ENCODE measurements at places on chromosomes 7 and 10.
A peak's percentile ranks its signal among the peaks of the same experiment; 100 is the strongest.

GRCh38 chr10:52703898-52704297, 68.7 kb downstream of the MBL2 start:
- no peak for DNase-seq

DNA sequence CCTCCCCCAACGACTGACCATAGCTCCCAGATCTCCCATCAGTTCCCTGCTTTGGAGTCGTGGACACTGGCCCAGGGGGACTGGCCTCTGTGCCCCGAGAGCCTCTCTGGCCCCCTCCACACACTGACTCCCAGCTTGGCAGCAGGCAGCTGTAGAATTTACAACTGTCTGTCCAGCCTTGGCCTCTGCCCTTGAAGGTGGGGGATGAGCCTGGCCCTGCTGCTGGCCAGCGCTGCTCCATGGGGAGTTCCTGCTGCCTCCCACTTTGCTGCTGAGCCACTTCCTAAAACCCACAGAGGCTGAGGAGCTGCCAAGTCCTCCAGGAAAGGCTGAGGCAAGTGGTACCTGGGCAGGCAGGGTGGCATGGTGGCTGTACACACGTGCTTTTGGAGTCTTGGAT, 147.1 kb downstream of the WDR11 start:
- no peak for DNase-seq

- no peak for DNase-seq
These were observed 110.6 kb downstream of the TACC2 start for GRCh38 chr10:122099562-122099961.

DNA sequence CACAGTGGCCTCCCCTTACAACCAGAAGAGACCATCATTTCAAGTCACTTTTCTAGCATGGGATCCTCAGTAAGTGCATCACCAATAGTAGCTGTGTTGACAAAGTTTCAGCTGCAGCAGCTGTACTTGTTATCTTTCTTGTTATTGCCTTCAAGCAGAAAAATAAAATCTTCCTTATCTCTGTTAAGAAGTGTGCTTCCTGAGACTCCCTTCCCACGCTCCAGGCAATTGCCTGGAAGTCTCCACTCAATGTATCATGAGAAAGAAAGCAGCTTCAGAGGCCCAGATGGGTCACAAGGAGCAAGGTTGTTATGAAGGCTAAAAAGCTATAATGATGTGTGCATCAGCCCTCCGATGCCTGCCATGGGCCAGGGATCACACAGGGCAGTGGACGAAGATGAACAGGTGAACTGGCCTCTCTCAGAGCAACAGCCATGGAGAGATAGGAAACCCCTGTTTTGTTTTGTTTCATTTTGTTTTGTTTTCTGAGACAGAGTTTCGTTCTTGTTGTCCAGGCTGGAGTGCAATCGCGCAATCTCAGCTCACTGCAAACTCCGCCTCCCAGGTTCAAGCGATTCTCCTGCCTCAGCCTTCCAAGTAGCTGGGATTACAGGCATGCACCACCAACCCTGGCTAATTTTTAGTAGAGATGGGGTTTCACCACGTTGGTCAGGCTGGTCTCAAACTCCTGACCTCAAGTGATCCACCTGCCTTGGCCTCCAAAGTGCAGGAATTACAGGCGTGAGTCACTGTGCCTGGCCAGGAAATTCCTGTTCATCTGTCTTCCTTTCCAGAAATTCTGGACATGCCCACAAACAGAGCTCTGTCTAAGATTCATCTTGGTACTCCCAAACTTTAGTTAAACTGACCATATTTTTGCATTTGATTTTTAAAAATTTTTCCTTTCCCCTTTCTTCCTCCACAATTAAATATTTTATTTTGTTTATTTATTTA, 340.5 kb downstream of the TNS3 start:
- no peak for DNase-seq

DNA sequence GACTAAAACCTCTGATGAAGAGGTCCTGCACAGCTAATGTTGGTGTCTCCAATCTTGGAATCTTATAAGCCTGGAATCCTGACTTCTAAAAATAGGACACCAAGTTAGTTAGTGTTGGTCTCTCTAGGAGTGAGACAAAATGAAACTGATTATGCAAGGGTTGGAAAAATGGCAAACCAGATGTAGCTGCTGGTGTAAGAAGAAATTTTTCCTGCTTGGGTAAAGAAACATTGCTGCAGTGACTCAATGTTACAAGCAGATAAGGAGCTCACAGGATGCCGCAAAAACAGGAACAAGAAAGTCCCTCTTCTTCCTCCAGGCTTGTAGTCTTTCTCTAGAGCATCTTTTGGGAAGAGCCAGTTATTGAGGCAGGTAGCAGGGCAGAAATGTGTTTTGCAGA, 449.0 kb downstream of the ETV1 start:
- no peak for DNase-seq

DNA sequence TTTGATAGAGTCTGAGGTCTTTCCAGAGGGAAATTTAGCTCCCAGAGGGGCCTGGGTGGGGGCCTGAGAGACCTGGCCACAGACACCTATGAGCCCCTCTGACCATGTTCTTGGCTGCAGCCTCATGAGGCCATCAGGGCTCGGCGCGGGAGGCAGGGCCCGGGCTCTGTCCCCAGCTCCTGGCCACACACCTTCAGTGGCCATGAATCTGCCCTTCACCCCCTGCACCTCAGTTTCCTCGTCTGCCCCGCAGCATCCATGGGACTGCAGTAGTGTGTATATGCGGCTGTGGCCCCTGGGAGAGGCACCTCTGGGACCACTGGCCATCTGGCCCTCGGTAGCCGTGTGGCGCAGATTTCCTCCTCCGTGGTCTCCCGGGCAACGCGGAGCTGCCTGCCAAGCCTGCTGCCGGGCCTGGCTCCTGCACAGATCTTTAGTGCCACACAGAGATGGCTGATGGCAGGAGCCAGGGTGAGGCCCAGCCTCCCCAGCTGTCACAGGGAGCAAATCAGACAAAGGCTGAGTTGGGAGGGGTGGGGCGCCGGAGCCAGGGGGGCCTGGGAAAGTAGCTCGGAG, 23.6 kb upstream of the ADCYAP1R1 start:
- DNase-seq, result no peak

GRCh38 chr7:129354428-129355157, 79.6 kb upstream of the STRIP2 start:
- DNase-seq, result no peak

GRCh38 chr7:1058821-1059199, 14.5 kb downstream of the GPR146 start:
- DNase-seq, result peak; percentile 37

DNA sequence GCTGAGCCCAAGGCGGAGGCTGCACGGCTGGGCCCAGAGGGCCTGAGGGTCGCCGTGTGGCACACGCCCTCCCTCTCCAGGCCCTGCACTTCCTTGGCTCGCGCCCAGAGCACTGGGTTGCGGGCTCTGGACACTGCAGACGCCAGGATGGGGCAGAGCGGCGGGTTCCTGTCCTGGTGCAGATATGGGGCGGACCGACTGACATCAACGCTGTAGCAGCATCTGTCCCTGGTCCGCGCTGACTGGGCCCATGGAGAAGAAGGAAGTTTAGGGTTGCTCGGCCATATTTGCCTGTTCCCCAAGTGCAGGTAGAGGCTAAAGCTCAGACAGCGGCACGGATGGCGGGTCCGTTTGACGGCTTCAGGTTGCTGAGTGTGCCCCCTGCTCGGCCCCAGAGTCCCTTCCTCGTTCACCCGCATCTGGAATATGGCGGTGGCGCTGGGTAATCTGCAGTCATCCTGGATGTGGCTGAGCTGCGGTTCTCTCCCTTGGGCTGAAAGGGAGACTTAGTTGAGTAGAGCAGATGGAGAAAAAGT, 116.1 kb downstream of the OR13A1 start:
- no peak for DNase-seq

DNA sequence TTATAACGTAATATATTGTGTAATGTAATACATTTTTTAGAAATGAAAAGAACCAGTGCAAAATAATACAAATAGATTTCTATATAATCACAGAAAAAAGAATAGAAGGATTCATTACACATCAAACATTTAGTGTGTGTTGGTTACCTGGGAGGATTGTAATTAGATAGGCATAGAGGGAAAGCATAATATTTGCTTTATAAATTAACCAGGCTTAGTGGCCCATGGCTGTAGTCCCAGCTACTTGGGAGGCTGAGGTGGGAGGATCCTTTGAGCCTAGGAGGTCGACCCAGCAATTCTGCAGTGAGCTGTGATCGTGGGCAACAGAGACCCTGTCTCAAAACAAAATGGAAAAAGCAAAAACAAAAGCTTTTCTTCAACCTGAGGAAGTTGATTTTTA, 5.0 kb upstream of the CNOT4 start:
- no peak for DNase-seq

DNA sequence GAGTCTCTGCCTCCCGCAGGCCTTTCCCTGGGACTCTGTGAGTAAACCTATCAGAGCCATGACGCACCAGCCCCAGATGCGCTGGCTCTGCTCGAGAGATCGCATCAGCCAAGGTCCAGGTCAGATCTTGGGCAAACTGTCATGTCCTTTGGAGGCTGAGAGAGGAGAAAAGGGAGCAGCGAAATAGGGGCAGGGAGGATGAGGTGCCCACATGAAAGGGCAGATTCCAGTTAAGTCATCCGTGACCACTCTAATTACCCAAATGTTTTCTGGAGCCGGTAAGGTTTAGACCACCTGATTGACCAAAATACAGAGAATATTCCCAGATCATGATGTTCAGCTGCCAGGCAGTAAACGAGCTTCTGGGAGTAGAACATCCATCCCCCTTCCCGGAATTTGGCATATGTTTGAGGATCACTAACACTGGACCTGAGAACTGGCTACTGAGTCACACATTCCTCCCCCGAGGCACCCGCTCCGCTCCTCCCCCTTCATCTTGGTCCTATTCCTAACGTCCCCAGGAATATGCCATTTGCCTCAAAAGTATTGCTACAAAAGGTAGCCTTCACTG, 88.0 kb downstream of the FGFR2 start:
- no peak for DNase-seq

GRCh38 chr7:132171130-132171576, 405.1 kb downstream of the PLXNA4 start:
- no peak for DNase-seq

- DNase-seq, result no peak
These were observed 82.9 kb downstream of the HYCC1 start for GRCh38 chr7:22931011-22931410.

DNA sequence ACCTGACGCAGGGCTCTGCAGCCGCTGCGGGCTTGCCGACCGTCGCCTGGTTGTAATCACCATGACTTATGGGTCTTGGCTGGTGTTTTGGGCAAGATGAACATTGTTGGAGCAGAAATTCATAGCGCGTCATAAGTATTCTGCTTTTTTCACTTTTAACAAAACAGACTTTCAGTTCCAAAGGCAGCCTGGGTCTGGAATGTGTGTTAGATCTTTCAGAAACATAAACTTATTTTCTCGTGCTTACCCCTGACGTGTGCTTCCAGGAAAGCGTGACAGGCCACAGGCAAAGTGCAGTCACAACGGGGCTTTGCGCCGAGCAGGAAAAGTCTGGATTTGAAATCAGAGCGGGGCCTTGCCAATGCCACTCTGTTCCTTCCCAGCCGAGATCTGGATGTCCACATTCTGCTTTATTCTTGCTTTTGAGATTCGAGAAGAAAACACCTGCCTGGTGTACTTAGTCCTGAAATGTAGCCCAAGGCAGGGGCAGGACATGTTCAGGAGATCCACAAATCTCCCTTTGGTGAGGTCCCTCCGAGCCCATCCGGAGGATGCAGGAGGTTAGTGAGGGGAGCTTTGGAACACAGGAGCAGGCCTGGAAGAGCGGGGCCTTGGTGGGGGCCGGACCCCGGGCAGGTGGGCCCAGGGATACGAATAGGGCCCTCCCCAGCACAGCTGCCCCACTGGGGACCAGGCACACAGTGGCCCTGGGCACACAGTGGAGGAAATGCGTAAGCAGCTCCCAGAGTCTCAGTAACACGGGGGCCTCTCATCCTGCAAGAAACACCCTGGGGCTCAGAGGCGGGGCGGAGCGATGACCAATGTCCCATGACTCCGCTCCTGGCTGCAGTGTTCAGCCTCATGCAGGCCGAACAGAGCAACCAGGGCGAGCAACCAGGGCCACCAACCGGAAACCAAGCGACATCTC, 49.5 kb upstream of the EBF3 start:
- DNase-seq, result no peak

GRCh38 chr7:8378349-8379019, 54.9 kb upstream of the NXPH1 start:
- DNase-seq, result no peak

- DNase-seq, result peak; percentile 69
These were observed 1277.1 kb downstream of the GATA3 start for GRCh38 chr10:9331583-9332008.

DNA sequence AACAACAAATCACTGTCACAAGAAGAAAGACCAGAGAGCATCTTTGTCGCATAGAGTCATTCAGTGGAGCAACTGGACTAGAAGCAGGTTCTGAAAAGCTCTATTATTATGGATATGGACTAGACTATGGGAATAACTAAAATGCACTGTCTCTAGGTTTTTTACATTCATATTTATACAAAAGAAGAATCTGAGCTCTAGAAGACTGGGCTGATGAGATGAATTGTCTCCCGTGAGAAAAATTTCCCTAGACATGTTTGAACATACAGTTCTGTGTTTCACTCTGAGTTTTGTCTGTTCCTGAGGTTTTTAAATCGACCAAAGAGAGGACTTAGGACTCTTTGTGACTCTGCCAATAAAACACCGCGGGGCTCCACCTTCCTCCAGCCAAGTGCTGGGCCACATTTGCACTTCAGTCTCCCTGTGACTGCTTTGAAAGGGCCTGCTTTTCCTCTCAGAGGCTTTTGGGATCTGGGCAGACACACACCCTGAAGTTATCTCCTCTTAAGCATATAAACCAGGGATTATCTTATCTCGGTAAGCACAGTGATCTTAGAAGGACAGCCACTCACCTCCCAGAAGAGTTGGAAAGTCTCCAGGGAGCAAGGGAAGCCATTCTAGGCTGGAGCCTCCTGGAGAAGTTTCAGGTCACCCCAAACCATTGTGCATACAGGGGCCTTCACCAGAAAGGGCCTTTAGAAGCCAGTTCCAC, 101.0 kb upstream of the JCAD start:
- DNase-seq, result no peak

- DNase-seq, result no peak
These were observed 11.8 kb downstream of the FAS start for GRCh38 chr10:89002226-89002978.

DNA sequence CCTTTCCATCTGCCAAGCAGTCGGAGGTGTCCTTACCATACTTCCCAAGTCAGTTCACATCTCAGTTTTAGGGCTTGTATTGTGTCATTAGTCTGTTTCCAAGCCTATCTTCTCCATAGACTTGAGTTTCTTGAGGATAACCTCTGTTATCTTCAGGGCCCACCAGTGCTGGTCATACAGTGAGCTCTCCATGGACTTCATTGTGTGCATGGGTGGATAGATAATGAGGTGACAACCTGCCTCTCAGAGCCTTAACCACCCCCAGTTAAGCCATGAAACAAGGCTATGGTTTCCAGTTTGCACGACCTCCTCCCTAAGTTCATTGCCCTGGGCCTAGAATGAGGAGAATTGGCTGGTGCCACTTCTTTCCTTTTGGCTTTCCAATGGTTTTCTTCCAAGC, 38.5 kb upstream of the WAC start:
- no peak for DNase-seq

Measured in NAMALWA (cell line).